Activated CD4-positive, alpha-beta memory T cell treated with anti-CD3 and anti-CD28 coated beads, Interleukin-2, amount 10 ng/mL, durations not matched to agents 7 days and 5 days (primary cell): ENCODE measurements at places on chromosomes 7 and 10.

DNA sequence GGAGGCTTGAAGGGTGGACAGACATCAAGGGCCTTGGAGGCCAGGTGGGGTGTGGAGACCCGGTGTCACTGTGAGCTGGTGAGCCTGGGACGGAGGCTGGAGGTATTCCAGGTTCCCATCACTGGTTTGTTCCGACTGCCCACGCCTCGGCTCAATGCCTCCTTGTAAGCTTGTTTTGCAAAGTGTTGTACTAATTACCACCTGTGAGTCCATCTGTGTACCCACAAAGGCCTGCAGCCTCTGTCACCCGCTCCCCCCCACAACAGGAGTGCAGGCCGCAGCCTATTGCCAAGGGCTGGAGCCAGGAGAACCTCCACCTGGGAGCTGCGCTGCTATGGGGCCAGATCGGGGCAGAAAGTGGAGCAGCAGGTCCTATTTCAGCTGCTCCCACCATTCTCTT, 521.8 kb upstream of the DPP6 start:
- no peak for DNase-seq

GRCh38 chr7:55178863-55179773, 160.3 kb downstream of the EGFR start:
- DNase-seq = no peak

GRCh38 chr7:1899196-1899595, 229.1 kb downstream of the ELFN1 start:
- no peak for DNase-seq

GRCh38 chr7:40824461-40824860, 689.7 kb downstream of the SUGCT start:
- DNase-seq = no peak

DNA sequence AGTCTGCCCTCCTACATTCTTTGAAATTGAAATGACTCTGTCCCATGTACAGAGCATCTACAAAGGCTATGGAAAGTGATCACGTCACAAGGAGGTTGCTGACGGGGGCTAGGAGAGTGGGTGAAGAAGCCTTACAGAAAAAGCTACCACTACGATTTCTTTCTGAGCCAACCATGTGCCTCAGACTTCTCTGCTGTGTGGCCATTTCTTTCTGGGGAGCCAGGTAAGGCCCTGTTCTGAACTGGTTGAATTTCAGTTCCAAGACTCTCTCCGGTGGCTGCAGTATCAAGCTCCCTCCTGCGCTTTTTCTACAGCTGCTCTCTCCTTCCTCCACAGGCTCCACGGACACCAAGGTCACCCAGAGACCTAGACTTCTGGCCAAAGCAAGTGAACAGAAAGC, 112.5 kb upstream of the PRSS1 start:
- no peak for DNase-seq

DNA sequence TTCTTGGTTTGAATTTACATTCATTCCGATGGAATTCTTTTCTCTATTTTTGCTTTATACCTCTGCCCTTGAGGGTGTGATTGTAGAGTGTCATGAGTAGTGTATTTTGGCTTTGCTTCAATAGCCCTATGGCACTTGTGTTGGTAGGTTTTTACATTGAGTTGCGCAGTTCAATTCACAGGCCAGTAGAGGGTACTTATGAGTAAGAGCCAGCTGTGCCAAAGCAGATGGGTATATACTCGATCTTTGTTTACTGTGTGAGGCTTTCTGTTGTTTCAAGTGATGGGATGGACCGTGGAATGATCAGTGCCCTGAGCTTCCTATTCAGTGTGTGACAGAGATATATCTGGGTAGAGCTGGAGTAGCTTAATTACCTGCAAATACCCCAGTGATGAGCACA, 4.3 kb upstream of the AKR1C3 start:
- no peak for DNase-seq

GRCh38 chr10:86139066-86139657, 227.4 kb downstream of the GRID1 start:
- peak; percentile 30 for DNase-seq

- no peak for DNase-seq
Observed at GRCh38 chr10:106255111-106255678, 909.3 kb downstream of the SORCS1 start.

GRCh38 chr7:47327698-47328391, 254.1 kb downstream of the TNS3 start:
- DNase-seq = no peak

- no peak for DNase-seq
Observed at GRCh38 chr10:79061441-79062315, 7.1 kb upstream of the ZMIZ1 start.

- DNase-seq = peak; percentile 11
Observed at GRCh38 chr7:139036901-139037300, 1.1 kb upstream of the ZC3HAV1L start.

- no peak for DNase-seq
Observed at GRCh38 chr10:30918651-30919050, 113.0 kb downstream of the ZNF438 start.

DNA sequence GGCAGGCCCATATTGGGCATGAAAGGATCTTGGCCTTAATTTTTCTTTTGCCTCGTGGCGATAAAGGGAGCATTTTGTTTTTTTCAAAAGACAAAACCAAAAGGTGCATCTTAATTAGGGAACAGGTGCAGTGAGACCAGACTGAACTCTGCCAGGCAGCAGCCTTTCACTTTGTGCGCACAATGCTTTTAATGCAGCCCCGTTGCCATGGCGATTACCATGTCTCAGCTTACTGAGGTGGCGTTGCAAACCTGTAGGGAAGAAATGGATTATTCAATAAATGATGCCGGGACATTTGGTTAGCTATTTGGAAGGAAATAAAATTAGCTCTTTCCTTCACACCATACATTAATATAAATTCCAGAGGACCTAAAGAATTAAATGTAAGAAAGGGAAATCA, 61.9 kb downstream of the MYL10 start:
- no peak for DNase-seq
